ENCODE measurements at places on chromosomes 13 and 19. TPM values are rescaled to one million over a fixed set of nuclear protein-coding genes. Genes with fewer than 3 reads are reported as not detected.

MBNL2 gene
- total RNA-seq, result 44.3 TPM

MIR17HG gene
- total RNA-seq, result 8.8 TPM

UPK1A gene
- not detected for total RNA-seq

SPRED3 gene
- 9.7 TPM for total RNA-seq

SMARCA4 gene
- 63.8 TPM for total RNA-seq

CASP14 gene
- not detected for total RNA-seq

NLRP7 gene
- not detected for total RNA-seq

FFAR3 gene
- total RNA-seq, result not detected

ZNF492 gene
- not detected for total RNA-seq

PDE4A gene
- 7.0 TPM for total RNA-seq

IRGC gene
- not detected for total RNA-seq

TEX29 gene
- total RNA-seq, result not detected

ZNF345 gene
- 5.5 TPM for total RNA-seq

ETV2 gene
- total RNA-seq, result 1.6 TPM

LIG1 gene
- total RNA-seq, result 27.3 TPM

CFAP97D2 gene
- total RNA-seq, result not detected

ZNF628 gene
- 0.33 TPM for total RNA-seq

GPATCH1 gene
- 7.8 TPM for total RNA-seq

TEX101 gene
- not detected for total RNA-seq

ZNF729 gene
- not detected for total RNA-seq

CLEC17A gene
- 0.09 TPM for total RNA-seq

MAP2K7 gene
- total RNA-seq, result 10.2 TPM

ATP8A2 gene
- total RNA-seq, result under 0.01 TPM

TNFAIP8L1 gene
- total RNA-seq, result 2.3 TPM

SHISA7 gene
- not detected for total RNA-seq

NALCN gene
- total RNA-seq, result 3.1 TPM

NLRP11 gene
- total RNA-seq, result not detected

KLK12 gene
- not detected for total RNA-seq
